ENCODE measurements at places on chromosomes 6 and 20.
A peak's percentile ranks its signal among the peaks of the same experiment; 100 is the strongest.

DNA sequence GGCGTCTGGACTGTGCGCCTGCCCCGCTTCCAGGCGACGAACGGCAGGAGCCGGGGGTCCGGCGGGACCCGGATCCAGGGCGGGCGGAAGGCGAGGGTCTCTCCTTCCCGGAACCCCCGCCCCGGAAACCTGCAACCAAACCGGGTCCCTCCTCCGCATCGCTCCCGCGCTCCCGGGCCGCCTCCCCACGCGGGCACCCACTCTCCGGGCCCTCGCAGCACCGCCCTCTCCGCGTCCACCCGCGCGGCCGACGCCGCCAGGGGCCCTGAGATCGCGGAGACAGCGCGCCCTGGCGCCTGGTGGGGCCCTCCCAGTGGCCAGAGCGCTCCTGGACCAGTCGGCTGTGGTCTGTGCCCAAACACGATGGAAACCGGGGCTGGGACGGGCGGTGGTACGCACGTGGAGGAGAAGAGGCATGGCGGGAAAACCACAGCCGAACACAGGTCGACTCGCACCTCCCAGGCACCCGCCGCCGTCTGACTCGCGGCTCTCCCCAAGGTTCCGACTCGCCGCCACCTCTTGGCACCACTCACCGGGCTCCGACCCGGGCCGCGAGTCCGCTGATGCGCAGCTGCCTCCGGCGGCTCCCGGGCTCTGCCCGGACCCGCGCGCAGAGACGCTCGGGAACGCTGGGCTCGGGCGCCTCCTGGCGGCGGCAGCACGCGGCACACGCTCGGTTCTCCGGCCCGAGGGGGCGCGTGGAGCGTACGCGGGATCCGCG is 7.9 kb downstream of the NKX2-2 start:
- peak; percentile 63 for DNase-seq

DNA sequence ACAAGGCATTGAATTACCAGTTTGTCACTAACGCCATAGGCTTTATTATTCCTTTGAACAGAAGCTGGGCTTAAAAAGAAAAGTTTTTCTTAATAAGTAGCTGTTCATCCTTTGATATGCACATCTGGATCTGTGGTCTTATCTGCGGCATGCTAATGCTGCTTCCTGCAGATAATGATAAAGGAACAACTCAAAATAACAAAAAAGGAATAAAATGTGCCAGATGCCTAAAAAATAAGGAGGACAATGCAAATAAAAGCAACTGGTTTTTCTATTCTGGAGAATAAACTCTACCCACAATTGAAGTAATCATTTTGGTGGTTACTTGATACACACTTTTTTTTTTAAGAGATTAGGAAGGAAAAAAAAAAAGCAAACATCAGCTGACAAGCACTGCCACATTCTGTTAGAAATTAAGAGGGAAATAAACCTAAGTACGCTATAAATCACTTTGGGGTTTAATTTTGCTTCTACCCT is 156.8 kb upstream of the SALL4 start:
- DNase-seq, result no peak

GRCh38 chr6:142322504-142323198 is 20.8 kb downstream of the ADGRG6 start:
- DNase-seq, result no peak

DNA sequence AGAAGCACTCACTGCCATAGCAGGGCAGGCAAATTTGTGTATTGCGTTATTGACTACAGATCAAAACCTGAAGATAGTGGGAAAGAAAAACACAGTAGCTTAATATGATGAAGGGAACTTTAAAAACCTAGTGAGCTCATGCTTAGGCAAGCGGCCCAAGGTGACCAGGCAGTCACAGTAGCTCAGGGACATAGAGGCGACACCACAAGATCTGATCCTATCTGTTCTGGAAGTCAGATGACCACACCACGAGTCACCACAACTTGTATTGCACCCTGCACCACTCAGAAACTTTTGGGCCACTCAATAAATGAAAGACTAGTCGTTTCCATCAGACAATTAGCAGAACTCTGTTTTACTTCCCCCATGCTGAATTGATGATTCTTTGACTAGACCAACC is 4.9 kb downstream of the CLIC5 start:
- no peak for DNase-seq

DNA sequence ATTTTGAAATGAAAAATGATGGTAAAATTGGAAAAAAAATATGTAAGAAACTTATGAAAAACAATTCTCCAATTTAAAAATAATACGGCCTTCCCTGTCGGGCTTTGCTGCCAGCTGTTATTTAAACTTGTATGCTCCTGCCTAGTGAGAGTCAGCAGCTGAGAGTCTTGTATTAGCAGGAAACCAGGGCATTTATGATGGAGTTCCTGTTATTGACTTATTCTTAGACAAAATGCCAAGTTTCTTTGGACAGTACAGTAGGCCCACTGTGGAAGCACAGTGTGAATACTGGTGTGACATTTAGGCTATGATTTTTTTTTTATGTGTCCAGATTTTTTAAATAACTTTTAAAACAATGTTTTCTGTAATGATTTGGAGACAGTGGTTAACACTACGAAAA is 42.1 kb downstream of the GMDS start:
- DNase-seq, result no peak

- no peak for DNase-seq
These were observed 207.5 kb upstream of the CST7 start for GRCh38 chr20:24741493-24742072.

DNA sequence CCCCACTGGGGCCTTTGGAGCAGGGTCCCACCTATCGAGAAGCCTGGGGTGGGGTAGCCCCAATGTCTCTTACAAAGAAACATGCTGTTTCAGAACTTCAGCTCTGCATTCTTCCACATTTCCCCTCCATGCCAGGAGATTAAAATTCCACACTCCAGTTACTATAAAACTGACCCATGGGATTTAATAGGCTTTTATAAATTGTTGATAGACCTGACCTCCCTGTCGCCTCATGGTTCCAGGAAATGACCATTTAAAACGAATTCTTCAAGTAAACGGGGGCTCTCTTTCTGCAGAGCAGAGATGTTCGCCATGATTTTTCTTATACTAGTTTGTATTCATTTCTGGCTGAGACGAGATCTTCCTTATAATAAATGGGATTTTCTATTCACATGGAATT is 19.3 kb downstream of the RIN2 start:
- no peak for DNase-seq
